ENCODE measurements at places on chromosomes 1 and 21.

DNA sequence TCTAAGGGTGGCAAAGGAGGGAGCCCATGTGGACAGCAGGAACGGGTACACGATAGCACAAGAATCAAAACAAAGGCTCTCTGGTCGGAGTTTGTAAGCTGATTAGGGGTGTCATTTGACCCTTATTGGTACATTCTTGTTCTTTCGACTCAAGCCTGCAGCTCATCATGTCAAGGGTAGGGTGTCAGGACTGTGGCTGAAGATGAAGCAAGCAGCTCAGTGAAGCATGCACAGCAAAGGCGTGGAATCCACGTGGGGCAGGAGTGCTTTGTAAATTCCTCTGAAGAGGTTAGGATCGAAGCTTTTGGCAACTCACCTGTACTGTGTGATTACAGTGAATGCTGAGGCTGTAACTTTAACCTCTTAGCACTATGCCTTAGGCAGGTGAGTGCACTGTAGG, 4.7 kb upstream of the ABCB10 start:
- no peak for DNase-seq

DNA sequence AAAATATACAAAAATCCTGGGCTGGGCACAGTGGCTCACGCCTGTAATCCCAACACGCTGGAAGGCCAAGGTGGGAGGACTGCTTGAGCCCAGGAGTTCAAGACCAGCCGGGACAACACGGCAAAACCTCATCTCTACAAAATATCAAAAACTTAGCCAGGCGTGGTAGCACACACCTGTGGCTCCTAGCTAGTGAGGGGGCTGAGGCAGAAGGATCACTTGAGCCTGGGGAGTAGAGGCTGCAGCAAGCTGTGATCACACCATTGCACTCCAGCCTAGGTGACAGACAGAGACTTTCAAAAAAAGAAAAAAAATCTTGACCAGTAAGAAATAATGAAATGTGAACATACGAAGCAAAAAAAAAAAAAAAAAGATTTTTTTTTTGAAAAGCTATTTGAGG, 52.1 kb downstream of the ARID4B start:
- DNase-seq: no peak

GRCh38 chr1:95534985-95535384, 301.0 kb downstream of the RWDD3 start:
- DNase-seq: no peak

- no peak for DNase-seq
Measured at GRCh38 chr1:171446386-171446785, 38.9 kb upstream of the PRRC2C start.

DNA sequence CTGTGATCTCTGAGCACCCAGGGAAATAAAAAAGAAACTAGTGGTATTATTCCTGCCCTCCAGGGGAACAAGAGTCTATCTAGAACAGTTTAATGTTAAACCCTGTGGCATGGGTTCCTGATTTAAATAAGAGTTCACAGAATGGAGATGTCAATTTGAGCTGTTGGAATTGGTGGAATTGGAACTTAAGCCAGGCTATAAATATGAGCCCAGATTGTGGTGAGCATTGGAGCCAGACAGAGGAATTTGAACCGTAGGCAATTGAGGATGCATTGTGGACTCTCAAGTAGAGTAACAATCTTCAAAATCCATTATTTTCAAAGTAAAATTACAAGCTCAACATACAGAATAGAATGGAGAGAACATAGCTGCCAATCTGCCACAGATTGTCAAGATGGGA, 98.2 kb downstream of the NEK7 start:
- DNase-seq: no peak

GRCh38 chr1:89657886-89658285, 25.0 kb downstream of the LRRC8C start:
- DNase-seq: no peak

DNA sequence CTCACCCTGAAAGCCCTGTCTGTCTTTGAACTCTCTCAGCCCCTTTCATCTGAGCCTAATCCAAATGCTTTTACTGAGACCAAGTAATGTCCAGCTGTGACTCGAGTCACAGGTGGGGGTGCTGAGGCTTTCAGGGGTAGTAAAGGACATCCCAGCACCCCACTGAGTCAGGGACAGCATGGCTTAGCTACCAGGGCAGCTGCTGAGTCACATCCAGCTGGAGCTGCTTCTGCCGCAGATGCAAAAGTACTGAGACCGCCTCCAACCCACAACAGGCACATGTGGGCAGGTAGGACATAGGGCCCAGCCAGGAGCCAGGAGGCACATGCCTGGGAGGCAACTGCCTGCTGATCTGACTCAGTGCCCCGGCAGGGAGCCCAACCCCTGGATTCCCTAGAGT, 6.7 kb upstream of the VSIG8 start:
- DNase-seq: no peak

GRCh38 chr1:86153836-86154235, 2.7 kb downstream of the COL24A1 start:
- no peak for DNase-seq

- DNase-seq: no peak
Measured at GRCh38 chr1:1393014-1393413, 6.1 kb downstream of the CCNL2 start.

DNA sequence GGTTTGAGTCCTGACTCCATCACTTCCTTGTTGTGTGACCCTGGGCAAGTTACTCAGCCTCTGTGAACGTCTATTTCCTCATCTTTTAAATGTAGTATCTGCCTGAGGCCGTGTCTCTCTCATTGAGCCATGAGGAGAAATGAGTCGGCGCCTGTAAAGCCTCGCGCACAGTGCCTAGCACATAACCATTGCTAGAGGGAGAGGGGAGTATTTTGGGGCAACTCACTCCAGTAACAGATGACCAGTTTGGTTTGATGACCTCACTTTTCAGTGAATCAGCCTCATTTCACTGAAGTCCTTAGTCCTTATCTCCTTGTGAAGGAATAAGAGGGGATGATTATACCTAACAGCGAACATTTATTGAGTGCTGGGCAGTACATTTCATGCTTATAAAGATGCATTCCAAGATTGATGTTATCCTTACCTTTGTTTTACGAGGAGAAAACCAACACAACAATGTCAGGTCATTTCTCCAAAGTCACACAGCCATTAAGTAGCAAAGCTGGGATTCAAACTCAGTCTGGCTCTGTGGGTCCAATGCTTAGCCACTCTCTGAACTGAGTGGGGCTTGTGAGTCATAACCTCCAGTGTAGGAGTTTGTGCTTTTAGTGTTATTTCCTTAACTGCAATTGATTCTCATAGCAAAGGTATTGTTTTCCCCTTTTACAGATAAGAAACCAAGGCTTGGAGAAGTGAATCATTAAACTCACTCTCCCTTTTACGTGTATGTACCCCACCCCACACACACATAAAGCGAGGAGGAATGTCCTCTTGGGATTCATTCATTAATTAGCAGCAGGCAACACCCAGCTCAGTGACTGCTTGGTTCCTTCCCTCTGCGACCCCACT, 25.9 kb downstream of the KCNC4 start:
- DNase-seq: no peak

DNA sequence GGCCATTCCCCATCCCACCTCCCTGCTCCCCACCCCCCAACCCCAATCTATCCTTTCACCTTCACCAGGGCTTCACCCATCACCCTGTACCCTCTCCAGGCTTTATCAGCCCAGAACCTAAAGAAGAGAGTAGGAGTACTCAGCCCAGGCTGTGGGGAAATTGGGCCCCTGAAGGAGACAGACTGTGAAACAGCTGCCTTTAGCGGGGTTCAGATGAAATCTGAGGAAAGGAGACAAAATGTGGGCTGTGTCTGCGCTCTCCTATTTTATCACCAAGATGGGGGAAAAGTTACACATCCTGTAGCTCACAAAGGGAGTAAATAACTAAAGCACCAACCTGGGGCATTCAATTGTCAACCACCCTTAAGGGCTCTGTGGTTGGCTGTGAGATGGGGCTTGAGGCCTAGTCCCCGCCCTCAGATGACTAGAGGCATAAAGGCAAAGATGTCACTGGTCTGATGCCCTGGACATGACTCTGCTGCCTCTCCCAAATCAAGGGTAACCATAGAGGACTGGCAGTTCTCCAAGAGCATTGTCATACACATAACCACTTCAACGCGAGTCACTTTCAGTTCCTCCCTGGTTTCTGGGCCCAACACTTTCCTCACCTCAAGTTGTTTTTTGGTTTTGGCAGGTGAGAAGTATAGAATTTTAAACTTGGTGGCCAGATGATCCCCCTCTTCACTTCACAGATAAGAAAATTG, 30.0 kb downstream of the SLC27A3 start:
- DNase-seq: no peak

DNA sequence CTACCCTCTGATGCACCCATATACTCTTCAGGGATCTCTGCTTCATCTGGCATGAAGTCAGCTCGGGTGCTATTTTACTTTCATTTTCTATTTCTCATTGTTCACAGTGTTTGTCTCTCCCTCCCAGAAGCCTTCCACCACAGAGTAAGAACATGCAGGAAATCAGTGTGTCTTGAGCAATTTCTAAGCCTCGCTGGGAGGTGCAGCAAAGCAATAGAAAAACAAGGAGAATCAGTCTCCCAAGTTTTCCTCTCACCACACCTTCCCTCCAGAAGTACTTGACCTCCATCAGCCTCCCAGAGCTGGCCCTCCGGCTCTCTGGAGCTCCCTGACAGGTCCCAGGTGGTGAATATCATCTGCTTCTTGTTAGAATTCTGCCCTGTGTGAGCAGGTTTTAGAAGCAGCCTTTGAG, 594.7 kb upstream of the CAMK1G start:
- no peak for DNase-seq

DNA sequence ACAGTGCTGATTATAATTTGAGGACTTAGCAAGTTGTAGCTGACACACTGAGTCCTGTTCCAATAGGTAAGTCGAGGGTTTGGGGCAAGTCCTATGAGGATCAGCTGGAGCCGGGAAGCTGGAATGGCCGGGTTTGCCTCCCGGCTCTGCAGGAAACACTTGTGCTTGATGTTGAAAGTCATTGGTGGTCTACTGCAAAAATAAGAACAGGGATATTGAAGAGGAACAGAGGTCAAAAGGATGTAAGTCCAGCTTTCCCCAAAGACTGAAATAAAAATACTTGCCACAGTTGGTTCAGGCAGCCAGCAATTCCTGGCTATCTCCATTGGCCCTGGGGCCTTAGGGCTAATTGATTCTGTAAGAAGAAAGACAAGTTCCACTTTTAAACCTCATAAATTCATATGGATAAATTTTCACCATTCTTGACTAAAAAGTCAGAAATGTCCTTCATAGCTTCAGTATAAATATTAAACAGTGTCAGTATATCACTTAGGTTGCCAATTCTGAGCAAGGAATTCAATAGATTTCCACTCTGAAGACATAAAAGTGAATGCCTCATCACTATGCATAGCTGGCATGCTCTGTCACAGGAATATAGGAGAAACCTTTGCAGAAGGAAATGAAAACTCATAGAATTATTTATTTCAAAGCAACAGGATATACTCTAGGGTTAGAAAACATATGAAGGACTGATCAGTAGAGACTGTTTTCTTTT, 165.2 kb downstream of the AK5 start:
- no peak for DNase-seq

- no peak for DNase-seq
Measured at GRCh38 chr21:27586326-27586725, 619.4 kb upstream of the ADAMTS5 start.

DNA sequence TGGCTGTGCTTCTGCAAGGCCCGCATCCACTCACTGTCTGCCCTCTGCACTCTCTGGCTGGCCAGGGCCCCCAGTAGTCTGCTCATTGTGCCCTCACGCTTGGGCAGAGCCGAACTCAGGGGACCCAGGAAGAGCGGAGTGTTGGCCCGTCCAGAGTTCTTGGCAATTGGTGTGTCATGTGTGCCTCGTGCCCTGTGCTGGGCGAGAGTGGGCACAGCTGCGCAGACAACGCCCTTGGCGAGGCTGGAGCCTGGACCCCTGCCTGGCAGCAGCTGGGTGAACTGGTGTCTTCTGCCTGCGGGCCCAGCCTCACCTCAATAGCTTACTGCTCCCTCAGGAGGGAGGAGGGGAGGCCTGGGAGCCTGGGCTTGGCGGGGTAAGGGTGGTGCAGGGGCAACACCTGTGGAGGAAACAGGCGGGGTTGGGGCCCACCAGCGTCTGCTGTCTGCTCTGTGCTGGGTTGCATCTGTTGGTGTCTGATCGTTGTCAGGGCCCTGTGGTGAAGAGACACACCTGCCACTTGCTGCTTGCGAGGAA, 2.1 kb downstream of the GUK1 start:
- no peak for DNase-seq

DNA sequence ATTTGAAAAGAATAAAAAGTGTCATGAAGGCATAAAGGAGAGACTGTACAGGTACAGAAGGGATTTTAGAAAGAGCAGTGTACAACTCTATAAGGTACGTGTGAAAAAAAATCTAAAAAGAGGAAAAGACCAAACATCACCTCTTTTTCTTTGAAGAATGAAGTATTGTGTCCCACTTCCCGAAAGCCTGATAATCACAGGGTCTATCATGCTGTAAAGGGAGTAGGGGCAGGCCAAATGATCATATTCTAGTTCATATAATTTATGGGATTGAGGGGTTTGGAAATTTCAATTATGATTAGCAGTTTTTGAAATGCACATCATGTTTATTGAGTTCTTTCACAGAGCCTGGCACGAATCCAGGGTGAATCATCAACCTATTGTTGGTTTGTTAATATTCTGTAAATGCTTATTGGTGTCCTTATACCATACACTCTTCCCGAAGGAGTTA, 910 bp upstream of the RERE start:
- no peak for DNase-seq

DNA sequence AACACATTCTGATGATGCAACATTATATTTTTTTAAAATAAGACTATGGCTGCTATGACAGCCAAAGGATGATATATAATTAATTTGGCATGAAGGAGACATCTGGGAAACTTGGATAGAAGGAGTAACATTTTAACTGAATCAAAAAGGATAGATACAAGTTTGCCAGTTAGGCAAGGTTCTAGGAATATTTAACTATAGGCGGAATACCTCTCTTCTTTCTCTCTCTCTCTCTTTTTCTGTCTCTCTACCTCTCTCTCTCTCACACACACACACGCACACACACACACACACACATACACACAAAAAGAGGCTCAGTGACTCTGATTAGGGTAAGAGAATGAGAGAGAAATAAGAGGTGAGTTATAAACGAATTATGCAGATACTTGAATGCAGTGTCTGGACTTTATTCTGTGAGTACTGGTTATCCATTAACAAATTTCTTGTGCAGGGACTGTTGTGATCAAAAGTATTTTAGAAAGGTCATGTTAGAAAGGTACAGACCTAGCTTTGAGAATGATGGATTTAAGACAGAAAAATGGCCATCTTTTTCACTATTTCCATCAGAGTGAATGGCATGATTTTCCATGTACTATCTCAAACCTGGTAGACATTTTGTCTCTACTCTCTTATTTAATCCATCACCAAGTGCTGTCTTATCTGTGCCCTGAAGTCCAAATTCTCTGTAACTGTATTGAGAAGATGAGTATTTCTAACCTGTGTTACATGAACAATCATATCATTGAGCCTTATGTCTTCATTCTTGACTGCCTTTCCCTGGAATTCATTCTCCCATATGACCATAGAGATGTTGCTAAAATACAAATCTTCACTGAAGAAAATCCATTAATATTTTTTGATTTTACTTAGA, 1106.9 kb upstream of the ADGRL4 start:
- DNase-seq: no peak

- no peak for DNase-seq
Measured at GRCh38 chr1:200351826-200352549, 57.8 kb downstream of the ZNF281 start.

- no peak for DNase-seq
Measured at GRCh38 chr21:28282833-28283232, 709.8 kb downstream of the LTN1 start.

GRCh38 chr1:40095806-40096205, 1.2 kb downstream of the PPT1 start:
- no peak for DNase-seq

- no peak for DNase-seq
Measured at GRCh38 chr1:243495442-243496186, 239.8 kb downstream of the SDCCAG8 start.
